ENCODE measurements at places on chromosomes 12 and 14. TPM values are rescaled to one million over a fixed set of nuclear protein-coding genes. Genes with fewer than 3 reads are reported as not detected.

- no peaks in the 10 kb centered on the region for H3K4me1 ChIP-seq
- H3K27ac ChIP-seq, result no peak overlapping the region
- H3K4me3 ChIP-seq, result no peak overlapping the region
- no peaks in the 10 kb centered on the region for H3K27me3 ChIP-seq
- DNase-seq, result no peak
- H3K36me3 ChIP-seq, result no peaks in the 10 kb centered on the region
Observed at GRCh38 chr14:88476214-88476774, 78.5 kb downstream of the PTPN21 start.

GRCh38 chr14:59148334-59148900, 40.0 kb upstream of the DAAM1 start:
- no peaks in the 10 kb centered on the region for H3K27me3 ChIP-seq
- H3K36me3 ChIP-seq, result no peaks in the 10 kb centered on the region
- H3K4me3 ChIP-seq, result no peak overlapping the region

- DNase-seq, result no peak
- no peaks in the 10 kb centered on the region for H3K4me1 ChIP-seq
- H3K36me3 ChIP-seq, result no peaks in the 10 kb centered on the region
- H3K4me3 ChIP-seq, result no peak overlapping the region
- no peaks in the 10 kb centered on the region for H3K27me3 ChIP-seq
Observed at GRCh38 chr12:95997911-95998510, 1.9 kb upstream of the HAL start.

DNA sequence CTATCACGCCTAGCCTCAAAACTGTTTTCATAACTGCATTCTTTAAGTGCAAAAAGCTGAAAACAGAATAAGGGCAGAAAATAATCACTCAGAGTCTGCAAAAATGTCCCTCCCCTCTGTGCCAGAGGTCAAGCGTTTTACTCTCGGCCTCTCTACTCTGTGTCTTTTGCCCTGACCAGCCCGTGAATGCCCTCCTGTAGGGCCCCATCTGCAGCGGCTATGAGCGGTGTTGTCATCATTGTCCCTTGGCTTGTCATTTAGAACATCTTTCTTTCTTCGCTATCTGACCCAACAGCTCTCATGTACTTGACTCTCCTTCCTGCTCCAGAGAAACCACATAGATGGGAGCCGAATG, 21.7 kb downstream of the ELK3 start:
- DNase-seq, result no peak
- no peaks in the 10 kb centered on the region for H3K36me3 ChIP-seq
- H3K27me3 ChIP-seq, result no peaks in the 10 kb centered on the region
- H3K27ac ChIP-seq, result no peak overlapping the region
- no peaks in the 10 kb centered on the region for H3K4me1 ChIP-seq
- no peak overlapping the region for H3K4me3 ChIP-seq

GRCh38 chr14:73231981-73232851, 5.1 kb upstream of the PAPLN start:
- no peak overlapping the region for H3K27ac ChIP-seq
- H3K27me3 ChIP-seq, result no peaks in the 10 kb centered on the region
- H3K4me3 ChIP-seq, result no peak overlapping the region
- no peak for DNase-seq
- H3K36me3 ChIP-seq, result no peaks in the 10 kb centered on the region

GRCh38 chr12:25364529-25365339, 114.0 kb upstream of the KRAS start:
- no peak overlapping the region for H3K4me3 ChIP-seq
- no peak for DNase-seq
- H3K27ac ChIP-seq, result no peak overlapping the region
- H3K27me3 ChIP-seq, result no peaks in the 10 kb centered on the region
- no peaks in the 10 kb centered on the region for H3K4me1 ChIP-seq

- no peaks in the 10 kb centered on the region for H3K36me3 ChIP-seq
- no peaks in the 10 kb centered on the region for H3K27me3 ChIP-seq
- H3K4me3 ChIP-seq, result no peak overlapping the region
- peak; percentile 70 for DNase-seq
- no peak overlapping the region for H3K27ac ChIP-seq
Observed at GRCh38 chr14:103292426-103293374, 41.3 kb upstream of the EIF5 start.

DNA sequence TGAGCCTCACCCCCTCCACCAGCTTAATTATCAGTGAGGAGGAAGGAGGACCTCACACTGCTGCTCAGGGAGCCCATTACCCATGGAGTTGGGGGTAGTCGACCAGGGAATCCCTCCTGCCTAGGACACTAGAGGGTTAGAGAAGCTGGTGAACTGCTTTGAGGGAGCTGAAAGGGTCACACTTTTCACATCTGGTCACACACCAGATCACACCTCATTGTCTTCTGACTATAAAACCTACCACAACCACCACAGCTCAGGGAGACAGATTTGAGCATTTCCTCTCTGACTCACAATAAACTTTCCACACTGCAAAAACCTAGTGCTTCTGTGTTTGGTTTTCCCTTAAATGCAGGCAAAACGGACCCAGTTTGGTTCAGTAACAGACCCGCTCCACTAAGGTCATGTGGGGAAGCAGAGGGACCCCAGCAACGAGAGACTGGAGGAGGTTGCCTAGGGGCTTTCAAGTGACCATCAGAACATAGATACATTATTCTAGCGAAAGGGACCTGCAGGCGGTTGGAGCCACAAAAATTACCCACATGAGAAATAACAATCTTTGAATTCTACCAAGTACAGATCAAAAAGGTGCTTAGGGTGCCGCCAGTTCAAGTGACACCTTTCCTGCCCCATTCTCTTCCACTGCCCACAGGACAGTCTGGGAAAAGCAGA, 151.4 kb upstream of the AVPR1A start:
- no peaks in the 10 kb centered on the region for H3K4me1 ChIP-seq
- H3K36me3 ChIP-seq, result no peaks in the 10 kb centered on the region
- no peaks in the 10 kb centered on the region for H3K27me3 ChIP-seq
- DNase-seq, result no peak
- no peak overlapping the region for H3K27ac ChIP-seq

Gene CMKLR1
- 3.3 TPM for total RNA-seq

Gene GDF3
- total RNA-seq, result not detected

Gene WSCD2
- total RNA-seq, result 6.5 TPM

DNA sequence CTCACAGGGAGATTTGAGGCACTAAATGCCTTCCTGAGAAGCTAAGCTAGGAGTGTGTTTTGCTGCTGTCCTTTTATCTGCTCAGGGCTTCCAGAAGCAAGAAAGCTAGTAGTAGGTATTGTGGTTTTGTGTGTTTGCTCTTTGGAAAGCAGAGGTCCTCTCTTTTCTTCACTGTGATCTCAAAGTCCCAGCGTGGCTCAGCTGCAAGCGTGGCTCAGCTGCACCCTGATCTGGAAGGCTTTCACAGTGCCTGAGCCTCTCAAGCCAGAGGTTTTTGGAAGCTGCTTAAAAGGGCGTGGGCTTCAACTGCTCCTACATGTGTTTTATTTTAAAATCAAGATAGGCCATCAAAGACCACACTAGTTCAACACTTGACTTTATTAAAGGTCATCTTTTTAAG, 337.4 kb upstream of the RGS6 start:
- no peak overlapping the region for H3K27ac ChIP-seq
- H3K36me3 ChIP-seq, result no peaks in the 10 kb centered on the region
- H3K4me3 ChIP-seq, result no peak overlapping the region
- no peaks in the 10 kb centered on the region for H3K4me1 ChIP-seq
- DNase-seq, result no peak

- H3K27ac ChIP-seq, result no peak overlapping the region
- peak; percentile 10 for DNase-seq
- H3K4me3 ChIP-seq, result no peak overlapping the region
- H3K4me1 ChIP-seq, result no peaks in the 10 kb centered on the region
- no peaks in the 10 kb centered on the region for H3K36me3 ChIP-seq
- no peaks in the 10 kb centered on the region for H3K27me3 ChIP-seq
Observed at GRCh38 chr12:16165506-16165905, 112.0 kb downstream of the SLC15A5 start.

Gene DPF3
- total RNA-seq, result not detected

Gene REM2
- 1.0 TPM for total RNA-seq

Gene TECPR2
- 12.9 TPM for total RNA-seq

- H3K36me3 ChIP-seq, result no peaks in the 10 kb centered on the region
- no peak overlapping the region for H3K27ac ChIP-seq
- no peaks in the 10 kb centered on the region for H3K27me3 ChIP-seq
- H3K4me3 ChIP-seq, result no peak overlapping the region
Observed at GRCh38 chr12:19161216-19161615, 31.7 kb downstream of the PLEKHA5 start.

DNA sequence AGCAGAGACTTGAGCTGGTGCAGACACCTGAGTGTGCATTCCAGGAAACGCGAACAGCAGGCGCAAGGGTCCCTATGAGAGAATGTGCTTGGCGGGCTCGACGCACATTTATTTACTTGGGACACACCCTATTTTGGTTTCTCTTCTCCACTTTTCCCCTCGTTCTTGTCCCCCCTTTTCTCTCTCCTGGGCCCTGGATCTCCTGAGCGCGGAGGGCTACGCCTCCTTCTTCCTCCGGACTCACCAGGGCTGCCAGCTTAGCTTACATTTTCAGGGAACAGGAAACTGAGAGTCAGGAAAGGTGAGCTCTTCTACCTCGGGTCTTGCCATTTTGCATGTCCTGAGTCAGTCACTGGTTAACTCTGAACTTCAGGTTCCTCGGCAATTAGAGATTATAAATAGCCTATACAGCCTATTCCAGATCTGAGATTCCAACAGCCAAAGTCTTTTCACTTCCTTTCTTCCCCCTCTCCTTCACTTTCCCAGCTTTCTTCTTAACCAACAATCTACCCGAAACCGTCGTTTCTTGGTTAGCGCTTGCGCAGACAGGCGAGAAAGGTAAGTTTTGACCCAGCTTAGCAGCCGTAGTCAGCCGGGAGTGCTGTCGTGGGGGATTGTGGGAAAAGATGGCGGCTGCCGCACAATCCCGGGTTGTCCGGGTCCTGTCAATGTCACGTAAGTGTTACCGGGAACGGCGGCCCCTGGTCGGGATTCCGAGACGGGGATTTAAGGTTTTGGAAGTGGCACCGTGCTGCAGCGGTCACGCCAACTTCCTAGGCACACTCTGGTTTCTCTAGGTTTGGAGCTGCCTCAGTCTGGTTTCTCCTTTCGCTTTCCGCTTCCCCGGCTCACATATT, at the start of the genes AKAP3 and NDUFA9:
Gene AKAP3, minus strand, starts transcription at position 551 of the 857 bp plus-strand sequence. CDS start 10,855 bp downstream, outside the sequence.
Gene NDUFA9, plus strand, starts transcription at position 614 of the 857 bp plus-strand sequence. Its CDS starts 13 bp downstream, at position 627.
- H3K27me3 ChIP-seq, result no peaks in the 10 kb centered on the region
- no peaks in the 10 kb centered on the region for H3K36me3 ChIP-seq
- H3K4me3 ChIP-seq, result peak within 1 kb of the TSS; percentile 78
- H3K27ac ChIP-seq, result peak within 1 kb of the TSS; percentile 89
- peak; percentile 81 for DNase-seq
- H3K4me1 ChIP-seq, result no peaks in the 10 kb centered on the region

DNA sequence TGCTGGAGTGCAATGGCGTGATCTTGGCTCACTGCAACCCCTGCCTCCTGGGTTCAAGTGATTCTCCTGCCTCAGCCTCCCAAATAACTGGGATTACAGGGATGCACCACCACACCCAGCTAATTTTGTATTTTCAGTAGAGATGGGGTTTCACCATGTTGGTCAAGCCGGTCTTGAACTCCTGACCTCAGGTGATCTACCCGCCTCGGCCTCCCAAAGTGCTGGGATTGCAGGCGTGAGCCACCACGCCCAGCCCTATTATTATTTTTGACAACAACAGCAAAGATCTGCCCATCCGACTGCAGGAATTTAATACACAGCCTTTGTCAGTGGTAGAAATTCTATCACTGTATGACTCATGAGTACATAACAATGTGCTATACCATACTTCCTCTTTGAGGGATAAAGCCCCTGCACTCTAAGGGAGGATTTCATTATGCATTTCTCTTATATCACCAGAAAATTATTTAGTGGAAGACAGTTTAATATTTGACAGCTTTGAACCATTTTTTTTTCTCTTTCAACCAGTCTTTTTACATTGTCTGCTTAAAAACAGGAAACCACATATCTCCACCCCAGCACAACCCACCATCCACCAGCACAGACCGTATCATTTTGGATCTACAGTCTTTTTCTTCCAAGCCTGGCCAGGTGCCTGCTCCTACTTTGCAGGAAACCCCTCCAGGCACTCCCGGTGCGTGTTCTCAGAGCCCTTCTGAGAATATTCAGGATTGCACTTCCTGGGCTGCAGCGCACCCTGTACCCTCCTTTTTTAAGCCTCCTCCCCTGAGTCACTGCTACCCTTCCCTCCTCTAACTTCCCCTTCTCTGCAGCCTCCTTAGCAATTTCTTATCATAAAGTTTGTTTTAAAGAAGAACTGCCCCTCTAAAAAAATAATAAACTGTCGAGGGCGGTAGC, 594 bp downstream of the ARHGDIB start:
- H3K4me1 ChIP-seq, result peaks cover 2% of the 10 kb centered on the region
- peak overlapping the region; percentile 23 for H3K4me3 ChIP-seq
- H3K27me3 ChIP-seq, result no peaks in the 10 kb centered on the region
- H3K36me3 ChIP-seq, result no peaks in the 10 kb centered on the region
- no peak for DNase-seq
- peak overlapping the region; percentile 45 for H3K27ac ChIP-seq

GRCh38 chr12:4275016-4275869, 1.7 kb downstream of the CCND2 start:
- H3K4me3 ChIP-seq, result peak overlapping the region; percentile 45
- DNase-seq, result no peak
- peaks cover 4% of the 10 kb centered on the region for H3K27me3 ChIP-seq
- H3K27ac ChIP-seq, result peak overlapping the region; percentile 88

Gene IL23A
- total RNA-seq, result not detected

- H3K36me3 ChIP-seq, result no peaks in the 10 kb centered on the region
- H3K27ac ChIP-seq, result no peak within 1 kb of the TSS
- peak; percentile 40 for DNase-seq
- H3K27me3 ChIP-seq, result no peaks in the 10 kb centered on the region
Observed at GRCh38 chr12:54853933-54854538, at the start of gene MUCL1. Gene MUCL1, plus strand, starts transcription at chr12:54854516. Its CDS starts 67 bp downstream, at chr12:54854583.

GRCh38 chr12:121086781-121087295, 45.8 kb upstream of the P2RX7 start:
- H3K27me3 ChIP-seq, result no peaks in the 10 kb centered on the region
- no peak overlapping the region for H3K27ac ChIP-seq
- H3K4me1 ChIP-seq, result no peaks in the 10 kb centered on the region
- no peak overlapping the region for H3K4me3 ChIP-seq

- no peak overlapping the region for H3K27ac ChIP-seq
- no peaks in the 10 kb centered on the region for H3K27me3 ChIP-seq
- no peaks in the 10 kb centered on the region for H3K4me1 ChIP-seq
- H3K36me3 ChIP-seq, result no peaks in the 10 kb centered on the region
- DNase-seq, result no peak
Observed at GRCh38 chr12:9049520-9050133, 60.3 kb downstream of the KLRG1 start.

DNA sequence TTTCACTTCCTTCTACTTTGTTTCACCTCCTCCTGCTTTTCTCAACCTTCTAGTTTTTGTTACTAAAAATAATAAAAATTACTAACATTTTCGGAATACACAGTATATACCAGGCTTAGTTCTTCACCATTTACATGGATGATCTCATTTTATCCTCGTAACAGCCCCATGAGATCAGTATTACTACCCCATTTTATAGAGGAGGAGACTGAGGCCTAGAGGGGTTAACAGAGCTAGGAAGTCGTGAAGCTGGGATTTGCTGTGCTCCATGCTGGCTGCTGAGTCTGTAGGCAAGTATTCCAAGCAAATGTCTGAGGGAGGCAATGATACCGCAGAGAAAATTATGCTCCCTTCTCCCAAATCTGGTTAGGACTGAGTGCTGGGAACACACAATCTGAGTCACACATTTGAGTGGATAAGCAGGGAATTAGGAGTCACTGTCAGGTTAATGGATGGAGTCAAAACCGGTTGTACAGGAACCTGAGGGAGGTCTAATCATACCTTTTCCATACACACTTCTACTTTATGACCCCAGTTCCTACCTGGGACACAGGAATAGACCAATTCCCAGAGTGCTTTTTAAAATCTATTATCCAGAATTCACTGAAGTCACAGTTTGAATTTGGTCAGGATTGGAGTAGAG, 51.1 kb downstream of the ZFYVE26 start:
- no peak overlapping the region for H3K4me3 ChIP-seq
- no peak for DNase-seq
- no peak overlapping the region for H3K27ac ChIP-seq
- no peaks in the 10 kb centered on the region for H3K27me3 ChIP-seq
- no peaks in the 10 kb centered on the region for H3K36me3 ChIP-seq

Gene EMP1
- total RNA-seq, result 38.9 TPM
